ENCODE measurements at places on chromosomes 1 and 21.

DNA sequence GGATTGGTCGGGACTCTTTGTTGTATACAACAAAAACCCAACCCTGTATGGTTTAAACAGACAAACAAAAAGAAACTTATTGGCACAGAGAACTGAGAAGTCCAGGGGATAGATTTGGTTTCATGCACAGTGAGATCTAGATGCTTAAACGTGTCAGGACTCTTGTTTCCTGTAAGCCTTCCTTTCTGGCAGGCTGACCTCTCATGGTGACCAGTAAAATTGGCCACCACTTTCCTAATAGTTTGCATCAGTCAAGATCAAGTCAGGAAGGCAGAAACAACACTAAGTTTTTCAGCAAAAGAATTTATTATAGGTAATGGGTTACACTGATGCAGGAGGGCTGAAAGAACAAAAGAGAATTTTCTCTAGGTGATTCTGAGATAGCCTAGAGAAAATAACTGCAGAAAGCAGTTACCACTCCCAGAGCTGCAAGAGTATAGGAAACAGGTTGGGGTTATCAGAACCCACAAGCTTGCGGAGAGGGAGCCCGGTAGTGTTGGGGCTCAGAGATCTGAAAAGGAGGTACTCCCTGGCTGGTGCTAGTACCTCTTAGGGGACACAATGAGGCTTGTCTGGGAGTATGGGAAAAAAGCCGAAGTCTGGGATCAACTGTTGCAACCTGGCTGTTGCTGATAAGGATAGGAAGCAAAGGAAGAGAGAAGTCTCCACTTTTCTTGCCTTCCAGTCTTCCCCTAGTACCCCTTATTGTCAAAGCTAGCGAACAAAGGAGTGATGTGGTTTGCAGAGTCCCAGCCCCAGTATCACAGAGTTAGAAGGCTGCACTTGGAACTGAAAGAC, 21.4 kb downstream of the CITED4 start:
- DNase-seq, result peak; percentile 19

- no peak for DNase-seq
Observed at GRCh38 chr1:24717887-24718650, 27.2 kb upstream of the CLIC4 start.

DNA sequence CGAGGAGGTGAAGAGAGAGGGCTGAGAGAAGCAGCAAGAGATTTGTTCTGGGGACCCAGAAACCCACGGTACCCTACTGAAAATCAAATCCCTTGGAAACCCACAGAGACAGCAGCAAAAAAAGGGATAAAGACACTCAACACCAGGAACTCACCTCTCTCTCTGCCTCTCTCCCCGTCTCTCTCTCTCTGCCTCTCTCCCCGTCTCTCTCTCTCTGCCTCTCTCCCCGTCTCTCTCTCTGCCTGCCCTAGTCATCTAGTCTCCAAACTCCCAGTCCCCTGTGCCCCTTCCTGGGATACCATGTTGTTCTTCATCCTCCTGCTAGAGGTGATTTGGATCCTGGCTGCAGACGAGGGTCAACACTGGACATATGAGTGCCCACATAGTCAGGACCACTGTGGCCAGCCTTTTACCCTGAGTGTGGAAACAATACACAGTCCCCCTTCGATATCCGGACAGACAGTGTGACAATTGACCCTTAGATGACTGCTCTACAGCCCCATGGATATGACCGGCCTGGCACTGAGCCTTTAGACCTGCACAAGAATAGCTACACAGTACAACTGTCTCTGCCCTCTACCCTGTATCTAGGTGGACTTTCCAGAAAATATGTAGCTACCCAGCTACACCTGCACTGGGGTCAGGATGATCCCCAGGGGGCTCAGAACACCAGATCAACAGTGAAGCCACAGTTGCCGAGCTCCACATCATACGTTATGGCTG, 9.8 kb upstream of the ALDH9A1 start:
- no peak for DNase-seq

GRCh38 chr1:234518876-234519275, 39.9 kb upstream of the TARBP1 start:
- DNase-seq, result no peak

GRCh38 chr1:23044035-23044434, 24.8 kb downstream of the KDM1A start:
- DNase-seq, result no peak

DNA sequence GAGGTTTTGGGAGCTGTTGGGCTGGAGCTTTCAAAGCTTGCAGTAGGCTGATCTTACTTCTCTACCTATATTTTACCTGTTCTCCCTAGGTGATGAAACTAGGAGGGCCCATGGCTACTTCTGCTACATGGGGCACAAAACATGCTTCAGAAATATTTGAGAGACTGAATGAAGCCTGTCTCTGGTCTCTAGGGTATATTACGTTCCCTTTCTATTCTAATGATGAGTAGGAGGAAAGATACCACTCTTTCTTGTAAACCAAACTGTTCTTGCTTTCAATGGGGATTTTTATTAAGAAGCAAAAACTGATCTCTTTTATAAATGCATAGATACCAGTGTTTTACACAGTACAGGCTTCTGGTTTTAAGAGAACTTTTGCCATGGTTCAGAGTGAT, 103.1 kb downstream of the GALNT2 start:
- no peak for DNase-seq

GRCh38 chr21:37450445-37450941, 83.9 kb downstream of the DYRK1A start:
- no peak for DNase-seq

DNA sequence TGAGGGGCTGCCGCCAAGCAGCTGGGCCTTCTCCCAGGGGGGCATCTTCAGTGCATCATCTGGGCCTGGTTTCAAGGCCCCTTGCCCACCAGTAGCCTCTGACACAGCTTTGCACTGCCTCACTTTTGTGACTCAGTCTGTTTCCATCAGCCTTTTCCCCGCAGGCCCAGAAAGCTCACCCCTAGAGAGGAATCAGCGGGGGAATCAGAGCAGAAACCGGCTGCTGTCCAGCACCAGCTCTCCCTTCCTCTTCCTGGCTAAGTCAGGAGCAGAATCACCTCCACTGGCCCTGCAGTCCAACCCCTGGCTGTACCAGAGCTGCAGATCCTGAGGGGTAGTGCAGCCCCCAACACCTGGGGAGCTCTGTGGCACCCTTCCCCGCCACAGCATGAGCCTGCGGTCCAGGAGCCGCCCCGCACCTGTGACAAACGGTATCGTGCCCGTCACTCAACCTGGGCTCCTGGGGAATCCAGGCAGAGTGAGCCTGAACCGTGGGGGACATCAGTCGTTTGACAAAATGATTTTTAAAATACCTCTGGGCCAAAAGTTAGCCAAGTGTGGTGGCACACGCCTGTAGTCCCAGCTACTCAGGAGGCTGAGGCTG, 83.3 kb upstream of the TMEM51 start:
- no peak for DNase-seq

DNA sequence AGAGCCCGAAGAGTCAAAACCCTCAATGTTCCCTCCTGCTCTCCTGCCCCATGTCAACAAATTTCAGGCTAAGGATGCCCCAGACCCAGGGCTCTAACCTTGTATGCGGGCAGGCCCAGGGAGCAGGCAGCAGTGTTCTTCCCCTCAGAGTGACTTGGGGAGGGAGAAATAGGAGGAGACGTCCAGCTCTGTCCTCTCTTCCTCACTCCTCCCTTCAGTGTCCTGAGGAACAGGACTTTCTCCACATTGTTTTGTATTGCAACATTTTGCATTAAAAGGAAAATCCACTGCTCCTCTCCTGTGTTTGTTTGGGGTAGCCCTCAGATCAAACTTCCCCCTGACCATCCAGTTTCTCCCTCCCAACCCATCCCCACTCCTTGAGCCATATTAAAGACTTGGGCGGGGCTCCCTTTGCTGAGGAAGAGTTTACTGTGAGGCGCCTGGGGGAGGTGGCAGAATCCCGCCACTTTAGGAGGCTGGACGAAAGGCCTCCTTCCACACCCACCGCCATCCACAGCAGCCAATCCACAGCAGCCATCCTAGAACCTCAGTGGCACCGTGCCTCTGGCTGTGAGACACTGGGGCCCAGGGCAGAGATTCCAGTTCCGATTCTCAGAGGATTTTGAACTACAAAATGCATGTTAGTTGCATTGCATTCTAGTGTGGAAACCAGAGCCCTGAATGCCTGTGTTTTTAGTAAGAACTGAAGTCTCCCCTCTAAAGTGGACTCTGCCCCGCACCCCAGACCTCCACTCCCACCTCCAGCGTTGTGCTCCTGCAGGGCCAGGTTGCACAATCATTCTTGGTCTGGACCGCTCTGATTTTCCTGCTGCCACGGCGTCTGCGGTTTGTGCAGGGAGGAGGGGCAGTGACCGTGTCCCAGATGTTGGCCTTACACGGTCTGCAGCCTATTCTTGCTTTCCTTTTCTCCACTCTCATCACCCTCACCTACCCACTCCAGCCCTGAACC, 3.0 kb downstream of the OLFML3 start:
- DNase-seq, result no peak

DNA sequence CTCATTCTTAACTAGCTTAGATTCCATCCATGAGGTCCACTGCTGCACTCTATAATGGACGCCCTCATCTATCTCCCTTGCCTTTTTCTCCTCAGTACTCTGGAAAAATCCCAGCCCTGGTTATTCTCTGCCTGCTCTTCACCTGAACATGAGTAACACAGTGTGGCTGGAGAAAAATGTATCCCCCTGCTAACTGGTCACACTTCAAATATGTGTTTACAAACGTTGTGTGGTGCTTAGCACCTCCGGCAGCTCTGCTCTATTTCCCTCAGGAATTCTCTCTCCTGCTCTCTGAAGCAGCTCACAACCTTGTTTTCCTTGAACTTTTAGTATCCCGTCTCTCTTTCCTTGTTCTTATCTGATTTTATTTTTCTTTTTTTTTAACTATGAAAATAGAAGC, 4.1 kb downstream of the SCCPDH start:
- no peak for DNase-seq

DNA sequence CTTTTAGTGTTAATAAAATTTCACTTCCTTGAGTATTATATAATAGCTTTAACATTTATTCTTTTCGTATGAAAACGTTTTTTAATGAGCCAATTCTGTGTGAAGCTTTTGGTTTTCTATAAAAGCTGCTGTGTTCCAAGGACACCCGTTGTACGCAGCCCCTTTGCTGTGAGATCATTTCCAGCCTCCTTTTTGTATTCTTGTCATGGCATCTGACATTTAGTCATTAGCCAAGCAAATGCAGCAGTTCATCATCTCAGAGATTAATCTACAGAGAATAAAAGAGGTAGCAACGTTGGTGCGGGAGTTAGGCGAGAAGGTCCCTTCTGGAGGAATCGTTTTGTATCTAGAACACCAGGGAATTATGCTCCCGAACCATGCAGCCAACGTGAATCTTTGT, 1.3 kb upstream of the UMODL1 start:
- DNase-seq, result no peak

GRCh38 chr1:58950897-58951296, 167.1 kb upstream of the JUN start:
- DNase-seq, result no peak

DNA sequence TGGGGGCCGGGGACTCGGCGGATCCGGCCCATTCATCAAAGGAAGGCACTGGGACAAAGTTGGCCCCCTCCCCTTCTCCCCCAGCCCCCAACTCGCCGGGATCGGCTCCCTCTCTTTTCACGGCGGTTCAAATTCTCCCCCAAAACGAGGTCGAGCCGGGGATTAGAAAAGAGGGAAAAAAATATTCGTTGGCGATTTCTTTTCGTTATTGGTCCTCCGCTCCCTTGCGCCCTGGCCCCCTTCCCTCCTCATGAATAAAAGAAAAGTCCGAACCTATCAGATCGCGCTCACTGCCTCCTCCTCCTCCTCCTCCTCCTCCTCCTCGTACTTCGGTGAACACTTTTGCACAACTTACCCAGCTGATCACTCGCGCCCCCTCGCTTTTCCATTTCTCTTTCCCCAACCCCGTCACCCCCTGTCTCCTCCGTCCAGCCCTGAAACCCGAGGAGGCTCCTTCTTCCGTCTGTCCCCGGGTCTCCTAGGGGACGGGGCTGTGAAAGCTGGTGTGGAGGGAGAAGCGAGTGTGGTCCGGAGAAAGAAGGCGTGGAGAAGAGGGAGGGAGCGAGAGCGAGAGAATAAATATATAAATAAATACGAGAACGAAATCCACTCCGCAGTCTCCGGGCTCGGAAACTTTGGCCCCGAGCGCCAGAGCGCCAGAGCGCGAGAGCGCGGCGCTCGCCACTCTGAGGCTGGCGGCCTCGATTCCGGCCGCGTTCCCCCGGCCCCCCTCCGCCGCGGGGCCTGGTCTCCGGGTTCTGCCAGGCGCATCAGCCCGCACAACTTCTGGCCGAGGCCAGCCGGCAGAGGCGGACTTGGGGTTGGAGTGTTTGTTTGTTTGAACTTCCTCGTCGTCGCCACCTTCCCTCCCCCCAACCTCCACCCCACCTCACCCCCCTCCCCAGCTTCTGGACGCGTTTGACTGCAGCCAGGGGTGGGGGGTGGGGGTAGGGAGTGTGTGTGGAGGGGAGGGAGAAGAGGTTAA, at the start of gene PAX7:
Gene PAX7 (plus strand): TSS at position 336 of the 985 bp plus-strand sequence. CDS start 758 bp downstream, outside the sequence.
- no peak for DNase-seq

- DNase-seq, result no peak
Observed at GRCh38 chr1:61936839-61937238, 194.6 kb downstream of the PATJ start.

- DNase-seq, result no peak
Observed at GRCh38 chr1:93614986-93615581, 66.6 kb downstream of the BCAR3 start.

GRCh38 chr1:228399531-228400236, 7.0 kb downstream of the TRIM11 start:
- DNase-seq, result no peak

GRCh38 chr1:100795646-100795985, 76.1 kb downstream of the VCAM1 start:
- DNase-seq, result no peak

- peak; percentile 79 for DNase-seq
Observed at GRCh38 chr1:19606817-19607642, 37.1 kb upstream of the NBL1 start.

DNA sequence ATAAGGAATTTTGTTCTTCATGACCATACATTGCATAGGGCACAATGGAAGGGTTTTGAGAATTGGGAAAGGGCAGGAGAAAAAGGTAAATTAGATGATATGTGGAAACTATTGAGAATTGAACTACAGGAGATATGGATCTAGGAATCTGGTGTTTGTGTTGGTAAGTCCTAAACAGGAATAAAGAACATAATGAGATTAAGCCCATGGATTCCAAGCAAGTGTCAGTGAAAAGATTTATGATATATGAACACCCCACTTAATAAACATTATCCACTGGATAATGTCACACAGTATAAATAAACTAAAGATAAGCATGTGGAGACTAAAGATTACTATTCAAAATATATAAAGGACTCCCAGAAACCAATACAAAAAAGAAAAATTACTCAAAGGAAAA, 98.2 kb downstream of the TNFSF18 start:
- DNase-seq, result no peak

- DNase-seq, result no peak
Observed at GRCh38 chr21:46355161-46356004, 31.4 kb downstream of the PCNT start.

DNA sequence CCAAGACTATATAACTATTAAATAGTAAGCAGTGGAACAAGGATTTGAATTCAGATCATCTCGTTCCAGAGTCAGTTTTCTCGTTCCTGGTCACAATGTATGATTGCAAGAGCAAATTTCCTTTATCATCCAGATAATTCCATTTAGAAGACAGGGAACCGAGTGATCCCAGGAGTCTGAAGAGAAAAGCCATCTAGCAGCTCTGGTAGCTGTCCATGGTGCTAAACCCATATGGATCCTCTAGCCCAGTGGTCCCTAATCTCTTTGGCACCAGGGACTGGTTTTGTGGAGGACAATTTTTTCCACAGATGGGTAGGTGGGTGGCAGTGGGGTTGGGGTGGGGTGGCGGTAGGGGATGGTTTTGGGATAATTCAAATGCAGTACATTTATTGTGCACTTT, 229.4 kb downstream of the PTPRU start:
- no peak for DNase-seq

Data from CD4-positive, alpha-beta memory T cell (primary cell).